ENCODE measurements at places on chromosomes 7 and 10. TPM values are rescaled to one million over a fixed set of nuclear protein-coding genes. Genes with fewer than 3 reads are reported as not detected.

DNA sequence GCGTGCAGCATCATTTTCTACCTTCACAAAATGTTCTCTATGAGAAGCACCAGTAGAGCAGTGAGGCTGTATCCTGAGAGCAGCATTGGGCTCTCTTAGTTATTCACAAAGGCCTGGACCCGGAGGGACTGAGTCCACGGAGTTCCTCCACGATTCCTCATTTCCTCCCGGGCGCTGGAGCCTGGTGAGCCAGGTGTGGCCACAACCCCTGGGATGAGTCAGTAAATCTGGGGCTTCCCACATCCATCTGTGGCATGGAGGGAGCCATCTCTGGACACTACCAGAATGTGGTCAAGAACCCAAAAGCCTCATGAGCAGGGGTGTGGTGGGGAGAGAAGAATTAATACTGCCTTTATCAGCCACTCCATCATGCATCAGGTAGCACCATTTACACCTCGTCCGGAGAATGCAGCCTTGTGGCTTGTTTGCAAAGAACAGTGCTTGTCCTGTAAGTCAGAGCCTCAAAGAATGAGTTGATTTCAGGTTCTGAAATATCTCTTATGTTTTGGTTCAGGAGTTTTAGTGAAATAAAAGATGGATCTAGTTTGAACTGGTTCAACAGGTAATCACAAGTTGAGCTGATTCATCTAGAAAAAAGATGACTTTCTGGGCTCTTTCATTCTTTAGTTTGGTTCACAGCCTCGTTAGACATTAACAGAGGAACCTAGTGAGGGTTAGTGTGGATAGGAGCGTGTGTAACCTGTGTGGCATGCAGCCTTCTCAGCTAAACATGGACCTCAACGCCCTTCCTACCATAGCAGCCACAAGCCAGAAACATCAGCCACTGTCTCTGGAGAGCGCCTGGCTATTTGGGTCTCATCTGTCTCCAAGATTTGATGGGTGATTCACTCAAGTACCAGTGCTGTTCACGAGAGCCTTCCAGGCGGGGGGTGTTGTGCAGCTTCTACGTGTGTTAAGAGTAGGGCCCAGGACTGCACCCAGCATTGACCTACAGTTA lies 95.2 kb downstream of the WDR37 start:
- DNase-seq: peak; percentile 11

GRCh38 chr10:8034466-8035005 lies 20.0 kb upstream of the GATA3 start:
- no peak for DNase-seq

DNA sequence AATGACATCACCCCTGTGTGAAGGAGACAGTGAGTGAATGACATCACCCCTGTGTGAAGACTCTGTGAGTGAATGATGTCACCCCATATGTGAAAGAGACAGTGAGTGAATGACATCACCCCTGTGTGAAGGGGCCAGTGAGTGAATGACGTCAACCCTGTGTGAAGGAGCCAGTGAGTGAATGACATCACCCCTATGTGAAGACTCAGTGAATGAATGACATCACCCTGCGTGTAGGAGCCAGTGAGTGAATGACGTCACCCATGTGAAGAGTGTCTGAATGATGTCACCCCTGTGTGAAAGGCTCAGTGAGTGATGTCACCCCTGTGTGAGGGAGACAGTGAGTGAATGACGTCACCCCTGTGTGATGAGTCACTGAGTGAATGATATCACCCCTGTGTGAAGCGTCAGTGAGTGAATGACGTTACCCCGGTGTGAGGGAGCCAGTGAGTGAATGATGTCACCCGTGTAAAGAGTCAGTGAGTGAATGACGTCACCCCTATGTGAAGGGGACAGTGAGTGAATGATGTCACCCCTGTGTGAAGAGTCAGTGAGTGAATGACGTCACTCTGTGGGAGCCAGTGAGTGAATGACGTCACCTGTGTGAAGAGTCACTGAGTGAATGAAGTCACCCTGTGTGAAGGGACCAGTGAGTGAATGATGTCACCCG lies 478.1 kb downstream of the PTPRN2 start:
- DNase-seq: no peak

- DNase-seq: no peak
These were observed 12.9 kb downstream of the TTYH3 start for GRCh38 chr7:2644562-2645273.

DNA sequence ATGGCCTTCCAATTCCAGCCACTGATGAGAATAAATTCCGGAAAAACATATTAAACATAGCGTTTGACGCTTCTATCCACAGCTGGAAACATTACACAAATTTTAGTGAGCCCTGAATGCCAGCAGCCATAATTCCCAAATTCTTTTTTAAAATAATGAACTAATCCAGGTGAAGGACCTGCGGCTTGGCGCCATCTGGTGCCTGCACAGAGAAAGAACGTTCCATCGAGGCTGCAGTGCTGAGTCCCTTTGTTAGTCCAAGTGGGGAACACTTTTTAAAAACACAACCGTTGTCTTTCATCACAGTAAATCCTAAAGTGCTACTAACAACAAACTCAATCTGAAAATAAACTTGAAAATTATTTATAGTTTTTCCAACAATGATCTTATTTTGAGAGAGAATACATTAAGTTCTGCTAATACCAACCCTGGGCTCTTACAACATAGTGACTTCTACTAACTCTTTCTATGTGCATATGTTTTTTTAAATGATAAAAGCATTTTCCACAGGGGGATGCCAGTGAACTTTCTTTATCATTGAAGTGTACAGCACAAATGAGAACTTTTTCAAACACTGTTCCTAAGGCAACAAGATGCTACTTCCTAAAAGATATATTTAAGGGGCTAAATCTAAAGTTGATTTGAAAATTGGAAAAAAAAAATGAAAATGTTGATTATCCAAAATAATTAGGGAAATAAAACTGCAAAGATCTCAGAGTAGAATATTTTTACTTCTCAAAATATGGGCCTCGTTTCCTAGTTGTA lies 166.9 kb upstream of the RNF32 start:
- peak; percentile 61 for DNase-seq

GRCh38 chr7:69962186-69963065 lies 364.2 kb downstream of the AUTS2 start:
- peak; percentile 28 for DNase-seq

The TRIM50 gene
- 13.5 TPM for total RNA-seq

The NPY4R2 gene
- 0.79 TPM for total RNA-seq

The HIPK2 gene
- total RNA-seq: 22.4 TPM

Data from testis (tissue), 5 donors.